ENCODE measurements at places on chromosomes 13 and 19.
A peak's percentile ranks its signal among the peaks of the same experiment; 100 is the strongest.

GRCh38 chr19:7618348-7618747 lies 11.0 kb downstream of the XAB2 start:
- DNase-seq: no peak

GRCh38 chr19:2312820-2313501 lies 5.0 kb upstream of the LINGO3 start:
- DNase-seq: no peak

DNA sequence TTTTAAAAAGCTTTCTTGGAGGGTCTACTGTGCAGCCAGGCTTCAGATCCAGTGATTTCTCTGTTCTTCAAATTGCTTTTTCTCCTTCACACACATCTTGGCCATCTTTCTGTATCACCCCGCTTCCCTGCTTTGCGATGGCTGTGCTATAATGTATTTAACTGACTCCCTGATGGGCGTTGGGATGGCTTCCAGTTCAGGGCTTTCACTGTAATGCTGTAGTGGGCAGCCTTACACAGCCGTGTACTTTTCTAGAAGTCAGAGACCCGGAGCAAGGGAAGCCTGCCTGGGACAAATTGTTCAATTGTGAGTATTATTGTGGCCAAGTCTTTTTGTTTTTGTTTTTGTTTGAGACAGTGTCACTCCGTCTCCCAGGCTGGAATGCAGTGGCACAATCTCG lies 19.4 kb upstream of the PAK4 start:
- DNase-seq: no peak

DNA sequence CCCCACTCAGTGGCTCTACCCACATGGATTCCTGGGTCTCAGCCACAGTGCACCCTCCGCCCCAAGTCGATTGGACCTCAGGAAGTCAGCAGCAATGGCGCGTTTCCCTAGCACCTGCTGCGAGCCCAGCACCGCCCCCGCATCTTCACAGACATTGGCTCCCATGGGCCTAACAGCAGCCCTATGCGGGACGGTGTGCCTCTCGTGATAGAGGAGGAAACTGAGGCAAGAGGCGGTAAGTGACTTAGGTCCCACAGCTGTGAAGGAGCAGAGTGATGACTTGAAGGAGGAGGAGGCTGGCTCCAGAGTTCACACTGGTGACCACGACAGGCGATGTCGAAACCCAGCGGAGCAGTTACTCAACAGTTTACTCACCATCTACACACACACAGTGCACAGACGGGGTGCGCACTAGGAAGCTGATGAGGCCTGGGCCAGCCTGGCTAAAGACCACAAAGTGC lies 104.5 kb upstream of the SOX1 start:
- DNase-seq: no peak

DNA sequence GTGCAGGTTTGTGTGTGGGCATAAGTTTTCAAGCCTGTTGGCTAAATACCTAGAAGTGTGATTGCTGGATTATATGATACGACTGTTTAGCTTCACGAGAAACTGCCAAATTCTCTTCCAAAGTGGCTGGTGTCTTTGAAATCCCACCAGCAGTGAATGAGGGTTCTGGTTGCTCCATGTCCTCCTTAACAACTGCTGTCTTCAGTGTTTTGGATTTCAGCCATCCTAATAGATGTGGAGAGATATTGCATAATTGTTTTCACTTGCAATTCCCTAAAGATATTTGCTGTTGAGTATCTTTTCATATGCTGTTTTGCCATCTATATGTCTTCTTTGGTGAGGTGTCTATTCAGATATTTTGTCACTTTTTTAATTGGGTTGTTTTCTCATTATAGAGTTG lies 390.5 kb downstream of the ZNF536 start:
- DNase-seq: no peak

GRCh38 chr13:92734545-92734944 lies 492.1 kb upstream of the GPC6 start:
- DNase-seq: no peak

GRCh38 chr13:106302011-106302410 lies 233.5 kb downstream of the EFNB2 start:
- DNase-seq: no peak

GRCh38 chr19:38674388-38675171 lies 27.1 kb downstream of the ACTN4 start:
- DNase-seq: no peak

GRCh38 chr13:30565658-30566057 lies 52.1 kb upstream of the USPL1 start:
- DNase-seq: no peak

GRCh38 chr13:102651892-102652291 lies 43.0 kb downstream of the METTL21C start:
- DNase-seq: no peak

DNA sequence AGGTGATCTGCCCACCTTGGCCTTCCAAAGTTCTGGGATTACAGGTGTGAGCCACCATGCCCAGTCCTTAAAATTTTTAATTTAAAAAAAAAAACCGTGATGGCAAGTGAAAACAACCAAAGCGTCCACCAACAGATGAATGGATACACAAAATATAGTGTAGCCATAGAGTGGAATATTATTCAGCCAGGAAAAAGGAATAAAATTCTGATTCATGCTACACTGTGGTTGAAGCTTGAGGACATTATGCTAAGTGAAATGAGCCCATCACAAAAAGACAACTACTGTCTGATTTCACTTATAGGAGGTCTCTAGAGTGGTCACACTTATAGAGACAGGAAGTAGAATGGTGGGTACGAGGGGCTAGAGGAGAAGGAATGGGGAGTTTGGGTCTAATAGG lies 26.3 kb upstream of the KLF2 start:
- DNase-seq: no peak

GRCh38 chr13:33249066-33249465 lies 36.5 kb downstream of the STARD13 start:
- DNase-seq: no peak

DNA sequence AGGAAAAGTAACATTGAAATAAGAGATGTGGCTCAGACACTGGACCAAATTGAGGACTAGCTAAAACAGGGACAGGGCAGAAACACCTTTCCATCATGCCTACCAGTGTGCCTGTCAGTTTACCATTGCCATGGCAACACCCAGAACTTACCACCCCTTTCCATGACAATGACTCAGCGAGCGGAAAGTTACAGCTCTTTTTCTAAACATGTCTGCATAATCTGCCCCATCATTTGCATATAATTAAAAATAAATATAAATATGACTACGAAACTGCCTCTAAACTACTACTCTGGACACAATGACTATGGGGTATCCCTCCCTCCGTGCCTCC lies 96.0 kb downstream of the UBL3 start:
- no peak for DNase-seq

- peak; percentile 24 for DNase-seq
These were observed 727 bp downstream of the CERS1 start for GRCh38 chr19:18895038-18895823.

DNA sequence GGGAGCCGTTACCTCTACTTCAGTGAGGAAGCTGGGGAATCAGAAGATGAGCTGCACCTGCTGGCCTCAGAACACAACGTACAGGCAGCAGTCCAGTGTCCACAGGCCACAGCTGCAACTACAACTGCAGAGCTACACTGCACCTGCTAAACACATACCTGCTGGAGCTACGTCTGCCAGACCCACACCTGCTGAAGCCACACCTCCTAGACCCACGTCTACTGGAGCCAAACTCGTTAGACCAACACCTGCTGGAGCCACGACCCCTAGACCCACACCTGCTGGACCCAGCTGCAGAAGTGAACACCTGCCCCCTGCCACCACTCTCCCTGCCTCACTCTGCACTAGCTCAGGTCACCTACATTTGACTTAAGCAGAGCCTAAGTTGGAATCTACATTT lies 169.9 kb downstream of the USP12 start:
- DNase-seq: peak; percentile 77

- DNase-seq: peak; percentile 13
These were observed 11.6 kb upstream of the FPR3 start for GRCh38 chr19:51783372-51783771.

DNA sequence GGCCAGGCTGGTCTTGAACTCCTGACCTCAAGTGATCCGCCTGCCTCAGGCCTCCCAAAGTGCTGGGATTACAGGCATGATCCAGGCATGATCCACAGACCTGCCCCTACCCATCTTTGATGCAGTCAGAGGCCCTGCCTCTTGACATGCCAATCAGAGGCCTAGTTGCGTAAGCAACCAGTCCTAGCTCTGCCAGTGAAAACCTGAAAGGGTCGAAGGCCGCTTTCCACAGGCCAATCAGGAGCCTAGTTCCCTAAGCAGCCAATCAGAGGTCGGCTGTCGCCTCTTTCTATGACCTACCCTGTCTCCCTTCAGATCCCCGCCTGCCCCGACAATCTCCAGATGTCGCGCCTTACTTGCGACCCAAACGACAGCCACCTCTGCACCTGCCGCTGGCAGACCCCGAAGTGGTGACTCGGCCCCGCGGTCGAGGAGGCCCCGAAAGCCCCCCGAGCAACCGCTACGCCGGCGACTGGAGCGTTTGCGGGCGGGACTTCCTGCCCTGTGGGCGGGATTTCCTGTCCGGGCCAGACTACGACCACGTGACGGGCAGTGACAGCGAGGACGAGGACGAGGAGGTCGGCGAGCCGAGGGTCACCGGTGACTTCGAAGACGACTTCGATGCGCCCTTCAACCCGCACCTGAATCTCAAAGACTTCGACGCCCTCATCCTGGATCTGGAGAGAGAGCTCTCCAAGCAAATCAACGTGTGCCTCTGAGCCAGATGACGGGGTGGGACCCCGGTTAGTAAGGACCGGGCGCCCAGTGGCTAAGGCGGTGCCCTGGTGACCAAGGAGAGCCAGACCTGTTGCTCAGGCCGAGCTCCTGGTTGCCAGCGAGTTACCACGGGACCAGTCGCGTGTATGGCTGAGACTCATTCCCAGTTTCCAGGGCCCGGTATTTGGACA lies 6.3 kb downstream of the SYDE1 start:
- DNase-seq: no peak

- no peak for DNase-seq
These were observed 1597.6 kb downstream of the EFNB2 start for GRCh38 chr13:104937881-104938280.

GRCh38 chr13:36857253-36857652 lies 38.2 kb downstream of the RFXAP start:
- no peak for DNase-seq

DNA sequence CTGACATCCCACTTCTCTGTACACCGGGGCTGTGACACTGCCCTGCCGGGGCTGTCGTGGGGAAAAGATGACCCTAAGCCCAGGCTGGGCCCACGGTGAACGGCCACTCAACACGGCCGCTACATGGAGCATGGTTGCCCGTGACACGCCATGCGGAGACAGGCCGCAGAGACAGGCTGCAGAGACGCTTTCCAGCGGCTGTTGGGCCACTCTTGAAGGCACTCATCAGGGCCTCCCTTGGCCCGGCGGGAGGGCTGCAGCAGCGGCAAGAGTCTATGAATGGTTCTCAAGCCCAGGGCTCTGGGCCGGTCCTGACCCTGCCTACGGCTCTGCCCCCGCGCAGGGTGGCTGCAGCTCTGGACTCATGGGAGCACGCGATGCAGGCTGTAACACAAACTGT lies 22.1 kb downstream of the ADPRHL1 start:
- DNase-seq: no peak

- no peak for DNase-seq
These were observed 44.6 kb upstream of the URI1 start for GRCh38 chr19:29897466-29897865.

DNA sequence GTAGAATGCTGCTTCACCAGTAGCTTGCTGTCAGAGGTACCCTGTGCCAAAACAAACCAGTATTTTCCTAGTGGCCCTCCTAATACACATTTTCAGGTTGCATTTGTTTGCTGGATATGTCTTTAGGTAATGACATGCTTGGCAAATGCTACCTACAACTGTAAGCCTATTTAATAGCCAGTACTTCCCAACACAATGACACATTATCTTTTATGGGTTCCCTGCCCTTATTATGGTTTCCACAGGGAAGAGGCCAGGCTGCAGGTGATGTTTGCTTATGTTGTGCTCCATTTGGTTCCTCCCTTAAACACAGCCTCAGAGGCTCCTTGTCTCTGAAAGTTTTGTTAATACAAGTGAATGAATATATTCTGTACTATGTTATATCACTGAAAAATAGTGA lies 24.7 kb downstream of the FRY start:
- DNase-seq: peak; percentile 92

DNA sequence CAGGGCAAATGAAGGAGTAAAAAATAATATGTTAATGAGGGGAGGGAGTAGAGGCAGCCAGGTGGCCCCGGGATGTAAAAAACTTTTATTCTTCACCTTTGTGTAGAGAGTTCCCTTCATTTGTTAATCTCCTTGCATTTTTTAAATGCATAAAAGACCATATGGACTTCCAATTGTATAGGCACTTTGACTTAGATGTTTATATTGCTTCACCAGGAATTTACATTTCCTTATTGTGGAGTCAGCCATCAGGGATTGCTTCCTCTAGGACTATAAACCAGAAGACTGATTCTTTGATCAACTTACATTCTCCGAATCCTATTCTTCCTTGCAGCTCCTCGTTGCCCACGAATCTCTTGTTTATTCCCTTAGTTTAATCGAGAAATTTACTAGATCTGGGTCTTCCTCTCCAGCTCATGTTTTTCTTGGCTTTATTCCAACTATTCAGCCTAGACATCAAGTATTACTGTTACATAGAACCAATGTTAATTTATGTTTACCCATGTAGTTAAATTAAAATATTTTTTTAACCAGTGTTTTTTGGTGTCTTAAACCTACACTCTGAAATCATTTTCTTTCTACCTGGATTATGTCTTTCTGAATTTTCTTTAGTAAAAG lies 1187.0 kb upstream of the SLC10A2 start:
- peak; percentile 38 for DNase-seq

GRCh38 chr19:1492474-1493006 lies 1.6 kb downstream of the REEP6 start:
- no peak for DNase-seq

DNA sequence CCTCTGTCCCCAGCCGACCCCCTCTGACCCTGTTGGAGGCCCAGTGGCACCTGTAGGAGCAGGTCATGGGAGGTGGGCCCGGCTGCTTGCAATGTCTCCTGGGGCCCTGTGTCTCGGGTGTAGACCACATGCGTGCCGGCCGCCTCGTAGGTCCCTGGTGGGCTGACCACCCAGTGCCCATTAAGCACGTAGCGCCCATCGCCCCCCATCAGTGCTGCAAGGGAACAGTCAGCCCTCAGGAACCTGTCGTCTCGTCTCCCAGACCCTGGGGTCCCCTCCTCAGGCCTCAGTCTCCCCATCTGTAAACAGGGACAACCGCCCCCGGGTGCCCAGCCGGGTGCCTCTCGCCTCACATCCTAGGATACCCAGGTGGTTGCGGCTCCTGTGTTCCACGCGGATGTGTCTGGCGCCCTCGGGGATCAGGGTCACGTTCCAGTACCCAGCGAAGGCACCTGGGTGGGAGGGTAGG lies 5.6 kb downstream of the ADAMTSL5 start:
- no peak for DNase-seq

- no peak for DNase-seq
These were observed 2.2 kb upstream of the FCHO1 start for GRCh38 chr19:17748884-17749638.

DNA sequence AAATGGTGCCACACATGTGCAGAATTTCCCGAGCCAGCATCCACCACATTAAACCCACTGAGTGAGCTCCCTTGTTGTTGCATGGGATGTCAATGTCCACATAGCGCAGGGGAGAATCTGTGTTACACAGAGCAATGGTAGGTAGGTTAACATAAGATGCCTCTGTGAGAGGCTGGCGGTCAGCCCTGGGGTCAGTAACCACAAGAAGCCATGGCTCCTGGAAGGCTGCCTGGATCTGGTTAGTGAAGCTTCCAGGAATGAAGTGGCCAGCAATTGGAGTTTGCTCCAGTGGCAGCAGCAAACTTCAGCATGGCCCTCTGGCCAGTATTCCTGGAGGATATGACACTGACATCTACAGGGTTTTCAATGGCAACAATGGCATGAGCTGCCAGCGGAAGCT lies 37.0 kb upstream of the PCDH9 start:
- no peak for DNase-seq

Measured in NCI-H1105 treated with DMSO at 0.1 percent for 48 hours (cell line).